Hematopoietic multipotent progenitor cell treated with erythropoietin and hydrocortisone succinate and interleukin-3 and kit ligand, for 4 days (in vitro differentiated cells): ENCODE measurements at places on chromosomes 3 and 15.

GRCh38 chr3:194685718-194686413 is at the start of gene FAM43A:
Gene FAM43A (plus strand): TSS chr3:194685883. CDS start chr3:194686827, 944 bp downstream.
- DNase-seq: peak; percentile 91

DNA sequence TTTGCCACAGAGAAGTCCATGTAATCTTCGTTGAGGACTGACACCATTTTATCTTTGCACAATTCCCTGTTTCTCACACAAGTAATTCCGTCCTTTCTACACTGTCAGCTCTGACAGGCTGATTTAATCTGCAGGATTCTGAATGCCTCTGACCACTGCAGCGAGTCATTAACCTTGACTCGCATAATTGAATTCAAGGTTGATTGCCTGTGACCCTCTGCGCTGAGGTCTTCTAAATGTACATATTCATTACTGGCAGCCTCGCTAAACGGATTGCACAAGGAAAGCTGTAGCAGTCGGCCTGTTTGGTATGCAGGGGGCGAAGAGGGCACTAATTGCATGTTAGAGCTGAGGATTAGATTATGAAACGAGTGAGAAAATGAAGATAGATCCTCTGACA is 147.8 kb downstream of the SHOX2 start:
- no peak for DNase-seq

DNA sequence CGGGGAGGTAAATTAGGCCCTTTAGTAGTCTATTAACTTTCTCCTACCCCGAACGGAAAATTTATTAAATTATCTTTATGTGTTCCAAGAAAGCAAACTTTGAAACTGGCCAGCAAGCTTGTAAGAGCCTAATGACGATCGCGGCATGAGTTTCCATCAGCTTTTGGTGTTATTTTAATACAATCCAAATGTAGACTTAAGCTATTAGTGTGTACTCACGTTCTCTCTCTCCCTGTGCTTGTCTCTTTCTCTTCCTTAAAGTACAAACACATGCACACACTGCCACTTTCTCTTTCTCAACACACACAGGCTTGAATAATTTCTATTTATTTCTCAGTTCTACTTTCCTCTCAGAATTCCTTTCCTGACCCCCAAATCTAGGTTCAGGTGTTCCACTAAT is 108.8 kb upstream of the MME start:
- DNase-seq: no peak

GRCh38 chr15:79939399-79939798 is 31.6 kb downstream of the BCL2A1 start:
- DNase-seq: no peak

- no peak for DNase-seq
These were observed 72.9 kb upstream of the NDN start for GRCh38 chr15:23760024-23760423.

GRCh38 chr3:149382101-149382467 is 4.6 kb upstream of the TM4SF1 start:
- DNase-seq: no peak

- no peak for DNase-seq
These were observed 31.4 kb upstream of the LSAMP start for GRCh38 chr3:116476691-116477090.

DNA sequence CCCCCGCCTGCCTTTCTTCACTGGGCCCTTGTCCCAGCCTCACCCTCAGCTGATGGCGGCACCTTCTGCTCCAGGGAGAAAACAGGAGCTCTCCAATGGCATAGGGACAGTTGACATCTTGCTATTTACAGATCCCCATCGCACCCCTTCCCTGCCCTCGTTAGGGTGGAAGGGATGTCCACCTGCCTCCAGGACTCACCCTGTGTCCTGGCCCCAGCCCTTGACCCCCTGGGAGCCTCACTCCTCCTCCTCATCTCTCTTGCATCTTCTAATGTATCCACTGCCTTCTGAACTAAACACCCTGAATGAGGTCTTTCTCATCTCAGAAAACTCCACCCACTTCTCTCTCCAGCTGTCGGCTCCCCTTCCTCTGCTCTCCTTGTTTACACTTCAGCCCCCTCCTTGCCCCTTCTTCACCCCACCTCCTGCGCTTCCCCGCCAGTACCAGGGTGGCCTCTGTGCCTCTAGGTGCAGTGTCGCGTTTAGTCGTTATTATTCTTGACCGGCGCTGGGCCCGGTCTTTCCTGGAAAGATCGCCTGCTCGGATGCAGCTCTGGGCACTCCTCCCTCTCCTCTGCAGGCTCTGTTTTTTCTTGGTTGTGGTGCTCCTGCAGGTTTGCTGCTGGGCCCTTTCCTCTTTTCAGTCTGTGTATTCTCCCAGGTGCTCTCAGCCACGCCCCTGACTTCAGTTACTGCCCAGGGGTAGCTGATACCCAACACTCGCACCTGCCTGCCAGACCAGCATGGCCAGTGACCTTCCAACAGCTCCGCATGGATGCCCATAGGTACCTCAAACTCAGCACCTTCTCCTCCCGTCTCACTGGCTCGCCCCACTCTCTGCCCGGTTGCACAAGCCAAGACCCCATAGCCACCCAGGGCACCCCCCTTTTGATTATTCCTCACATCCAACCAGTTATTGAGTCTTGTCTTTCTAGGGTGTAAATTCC is 42.9 kb downstream of the PML start:
- no peak for DNase-seq

GRCh38 chr3:54866251-54866650 is 61.6 kb downstream of the LRTM1 start:
- peak; percentile 88 for DNase-seq

- DNase-seq: no peak
These were observed 340.7 kb upstream of the DNAJC19 start for GRCh38 chr3:181330257-181330656.

- no peak for DNase-seq
These were observed 341.2 kb upstream of the C2CD4B start for GRCh38 chr15:62506217-62506805.

DNA sequence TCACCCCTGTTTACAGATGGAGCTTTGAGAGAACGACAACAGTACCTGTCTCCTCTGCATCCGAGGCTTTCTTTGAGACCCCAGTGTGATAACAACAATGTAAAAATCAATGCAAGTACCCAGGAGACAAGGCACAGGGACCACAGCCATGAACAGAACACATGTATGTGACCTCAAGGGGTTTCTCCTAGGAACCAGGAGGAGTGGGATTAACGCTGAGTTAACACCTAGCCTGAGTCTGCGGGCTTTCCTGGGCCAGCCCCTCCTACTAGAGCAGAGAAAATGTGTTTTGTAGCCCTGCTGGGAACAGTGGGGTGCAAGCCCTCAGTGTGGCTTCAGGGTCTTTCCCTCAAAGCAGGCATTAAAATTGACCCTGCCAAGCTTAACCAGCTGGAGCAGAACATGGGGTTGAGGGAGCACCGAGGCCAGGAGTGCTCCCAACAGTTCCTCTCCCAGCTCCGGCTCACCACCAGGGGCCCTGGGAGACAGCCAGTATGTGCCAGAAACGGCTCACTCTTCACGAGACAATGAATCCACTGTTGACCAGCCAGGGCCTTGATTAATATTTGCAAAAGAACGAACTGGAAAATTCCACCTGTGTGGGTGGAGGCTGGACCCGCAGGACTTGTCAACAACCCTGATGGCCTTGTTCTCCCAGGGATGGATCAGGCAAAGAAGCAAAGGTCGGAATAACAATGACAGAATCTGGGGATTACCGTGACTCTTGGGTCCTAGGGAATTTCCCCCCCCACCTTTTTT is 3.6 kb downstream of the CHDH start:
- no peak for DNase-seq

GRCh38 chr3:63132461-63133250 is 145.5 kb upstream of the SYNPR start:
- no peak for DNase-seq

GRCh38 chr3:87361271-87361670 is 84.9 kb upstream of the POU1F1 start:
- DNase-seq: no peak

- no peak for DNase-seq
These were observed 75.5 kb downstream of the DAPK2 start for GRCh38 chr15:63970621-63971426.

GRCh38 chr3:171379281-171379680 is 80.9 kb downstream of the TNIK start:
- no peak for DNase-seq

DNA sequence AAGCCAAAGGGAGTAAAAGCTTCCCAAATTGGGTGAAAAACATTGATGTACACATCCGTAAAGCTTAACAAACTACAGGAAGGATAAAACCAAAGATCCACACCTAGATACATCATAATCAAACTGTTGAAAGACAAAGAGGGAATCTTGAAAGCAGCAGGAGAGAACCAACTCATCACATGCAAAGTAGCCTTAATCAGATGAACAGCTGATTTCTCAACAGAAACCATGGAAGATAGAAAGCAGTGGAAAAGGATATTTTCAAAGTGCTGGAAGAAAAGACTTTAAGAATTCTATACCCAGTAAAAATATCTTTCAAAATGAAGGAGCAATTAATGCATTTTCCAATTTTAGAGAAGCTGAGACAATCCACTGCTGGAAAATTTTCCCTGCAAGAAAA is 36.8 kb downstream of the CHRNA7 start:
- DNase-seq: no peak

DNA sequence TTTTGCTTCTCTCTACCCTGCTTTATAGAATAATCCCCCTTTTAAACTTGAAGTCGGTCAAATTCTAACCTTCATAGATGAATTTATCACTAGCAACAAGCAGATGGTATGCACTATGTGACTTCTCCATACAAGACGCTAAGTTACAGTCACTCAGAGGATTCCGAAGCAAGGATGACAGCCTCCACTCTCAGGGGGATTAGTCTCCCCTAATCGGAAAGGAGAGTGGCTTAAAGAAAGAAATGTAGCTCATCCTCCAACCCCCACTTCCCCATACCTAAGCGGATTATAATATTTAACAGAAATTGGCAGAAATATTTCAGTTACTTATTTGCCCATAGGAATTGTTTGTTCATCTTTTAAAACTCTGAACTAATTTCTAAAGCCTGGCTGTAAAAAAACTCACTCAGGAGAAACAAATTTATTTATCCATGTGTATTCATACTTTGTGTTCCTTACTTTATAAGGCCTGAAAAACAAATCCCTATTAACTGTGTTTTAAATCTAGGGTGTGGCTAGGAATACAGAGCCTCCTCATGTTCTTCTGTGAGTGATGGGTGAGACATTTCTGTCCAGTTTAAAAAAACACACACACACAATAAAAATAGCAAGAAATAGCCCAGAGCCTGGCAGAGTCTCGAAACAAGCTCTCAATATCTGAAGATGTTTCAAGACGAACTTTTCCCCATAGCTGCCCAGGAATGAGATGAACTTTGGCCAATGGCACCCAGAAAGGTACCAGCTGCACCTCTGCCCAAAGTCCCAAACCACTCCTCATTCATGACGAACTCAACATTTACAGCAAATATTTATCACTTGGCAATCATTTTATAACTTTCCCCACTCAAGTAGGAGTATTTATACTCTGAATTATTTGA is 18.7 kb downstream of the SIAH2 start:
- no peak for DNase-seq

GRCh38 chr3:162022911-162023310 is 526.3 kb downstream of the OTOL1 start:
- DNase-seq: no peak

GRCh38 chr3:28840976-28841376 is 439.9 kb upstream of the RBMS3 start:
- no peak for DNase-seq

DNA sequence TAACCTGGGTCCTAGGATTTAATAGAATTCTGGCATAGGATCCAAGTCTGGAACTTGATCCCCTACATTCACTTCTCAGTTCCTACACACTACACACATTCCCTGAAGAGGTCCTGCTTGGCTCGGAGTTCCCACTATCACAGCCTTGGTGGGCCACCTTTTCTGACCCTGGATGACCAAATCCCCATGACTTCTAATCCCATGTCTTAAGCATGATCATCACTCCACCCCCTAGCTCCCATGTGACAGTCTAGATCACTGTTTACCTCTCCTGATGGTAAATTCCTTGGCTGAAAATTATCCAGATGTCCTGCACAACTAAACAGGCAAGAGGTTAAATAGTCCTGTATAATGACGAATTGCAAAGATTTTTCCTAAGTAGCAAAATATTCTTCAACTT is 40.3 kb downstream of the DUT start:
- no peak for DNase-seq

GRCh38 chr3:103963599-103963998 is 1403.1 kb upstream of the ALCAM start:
- no peak for DNase-seq

- no peak for DNase-seq
These were observed 186.0 kb upstream of the KBTBD8 start for GRCh38 chr3:66812136-66812535.

GRCh38 chr15:98827217-98827616 is 178.9 kb downstream of the IGF1R start:
- DNase-seq: peak; percentile 35

- no peak for DNase-seq
These were observed 285.0 kb downstream of the SQOR start for GRCh38 chr15:45919806-45920205.

- no peak for DNase-seq
These were observed 28.4 kb upstream of the TPRG1 start for GRCh38 chr3:189143321-189143720.

GRCh38 chr3:124258057-124258500 is 266.2 kb upstream of the ROPN1 start:
- no peak for DNase-seq

GRCh38 chr15:73986055-73986775 is 5.9 kb downstream of the STOML1 start:
- peak; percentile 75 for DNase-seq

DNA sequence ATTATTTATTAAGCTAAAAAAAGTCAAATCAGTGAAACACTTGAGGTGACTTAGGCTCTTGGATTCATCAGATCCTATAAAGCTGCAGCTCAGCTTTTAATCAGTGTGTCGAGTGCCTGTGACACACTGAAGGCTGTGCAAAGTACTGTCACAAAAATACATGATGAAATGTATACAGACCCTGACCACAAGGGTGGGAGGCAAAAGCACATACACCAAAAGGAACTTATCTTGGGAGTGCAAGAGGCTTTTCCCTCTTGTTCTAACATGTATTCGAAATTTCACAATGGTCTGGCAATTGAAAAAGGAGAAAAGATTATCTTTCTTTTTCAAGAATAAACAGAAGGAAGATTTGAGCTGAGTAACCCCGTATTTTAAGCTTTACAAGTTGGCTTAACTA is 35.9 kb downstream of the VGLL4 start:
- peak; percentile 89 for DNase-seq

GRCh38 chr3:119310071-119310470 is 15.9 kb downstream of the ARHGAP31 start:
- no peak for DNase-seq

DNA sequence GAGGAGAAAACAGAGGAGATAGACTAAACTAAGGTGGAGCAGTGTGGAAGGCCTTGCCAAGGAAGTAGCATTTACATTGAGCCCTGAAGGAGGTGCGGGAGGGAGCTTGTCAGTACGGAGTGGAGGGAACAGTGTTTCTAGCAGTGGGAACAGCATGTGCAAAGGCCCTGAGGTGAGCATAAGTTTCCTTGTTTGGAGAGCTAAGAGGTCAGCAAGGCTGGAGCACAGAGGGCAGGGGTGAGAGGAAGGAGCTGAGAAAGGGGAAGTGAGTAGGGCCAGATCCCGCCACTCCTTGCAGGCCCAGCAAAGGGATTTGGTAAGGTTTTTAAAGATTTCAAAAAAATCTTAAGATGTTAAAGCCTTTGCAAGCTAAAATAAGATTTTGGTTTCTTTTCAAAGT is 70.1 kb downstream of the HMCES start:
- peak; percentile 36 for DNase-seq
